ENCODE measurements at places on chromosomes 2 and 18. TPM values are rescaled to one million over a fixed set of nuclear protein-coding genes. Genes with fewer than 3 reads are reported as not detected.

The PLEKHM3 gene
- 15.1 TPM for total RNA-seq

DNA sequence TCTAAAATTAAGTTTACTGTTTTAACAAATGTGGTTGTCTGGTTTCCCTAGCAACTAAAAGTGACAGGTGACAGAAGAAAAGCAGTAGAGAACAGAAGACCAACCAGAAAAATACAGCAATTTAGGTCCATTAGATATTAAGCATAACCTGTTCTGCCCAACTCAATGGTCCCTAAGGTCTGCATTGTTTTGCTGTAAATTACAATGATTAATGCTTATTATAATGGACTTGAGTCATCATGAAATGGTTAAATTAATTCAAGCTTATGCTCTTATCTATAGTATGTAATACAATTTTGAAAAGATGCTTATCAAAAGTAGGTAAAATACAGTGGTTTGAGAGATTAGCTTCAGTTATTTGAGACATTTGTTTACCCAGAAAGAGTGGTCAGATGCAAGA lies 378.0 kb downstream of the GRB14 start:
- DNase-seq, result no peak

DNA sequence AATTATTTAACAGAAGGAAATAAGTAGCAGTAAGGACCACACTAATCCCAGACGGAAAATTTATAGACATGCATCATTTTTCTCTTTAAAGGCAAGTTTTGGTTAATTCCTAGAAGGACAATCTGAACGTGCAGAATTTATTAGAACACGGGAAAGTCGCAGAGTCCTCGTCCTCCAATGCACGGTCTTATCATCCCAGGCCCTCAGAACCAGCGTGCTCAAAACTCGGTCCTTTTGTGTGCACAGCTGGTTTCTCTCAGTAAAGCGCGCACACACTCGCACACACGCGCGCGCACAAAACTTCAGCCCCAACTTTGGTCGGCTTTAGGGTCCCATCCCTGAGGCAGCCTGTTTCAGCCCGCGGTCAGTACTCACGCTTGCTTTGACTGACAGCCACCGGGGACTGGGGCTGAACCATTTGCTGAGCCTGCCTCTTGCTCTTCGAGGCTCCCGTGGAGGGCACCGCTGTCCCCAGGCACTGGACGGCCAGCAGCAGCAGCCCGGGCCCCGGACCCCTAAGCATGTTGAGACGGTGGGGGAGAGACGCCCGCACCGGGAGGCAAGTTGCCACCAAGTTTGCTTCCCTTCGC lies 493 bp downstream of the FN1 start:
- peak; percentile 11 for DNase-seq

- DNase-seq, result no peak
These were observed 8.5 kb upstream of the NCKAP5 start for GRCh38 chr2:133576714-133577113.

The PLEKHH2 gene
- 1.2 TPM for total RNA-seq

DNA sequence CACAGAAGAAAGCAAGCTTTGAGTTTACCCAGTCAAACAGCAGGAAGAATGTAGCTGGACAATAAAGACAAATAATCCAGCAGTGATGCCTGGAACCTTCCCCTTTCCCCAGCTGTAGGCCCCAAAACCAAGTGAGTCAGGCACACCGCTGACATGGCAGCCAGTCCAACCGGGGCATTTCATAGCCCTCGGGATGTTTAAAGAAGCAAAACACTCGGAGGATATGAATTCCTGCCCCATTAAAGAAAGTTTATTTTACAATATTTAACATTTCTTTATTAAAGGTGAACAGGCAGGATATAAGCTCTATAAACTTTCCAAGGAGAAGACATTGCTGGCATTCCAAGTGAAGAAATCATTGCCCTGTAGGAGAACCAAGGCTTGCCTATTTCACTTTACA lies 507.6 kb upstream of the TNP1 start:
- no peak for DNase-seq

The SCN3A gene
- not detected for total RNA-seq

DNA sequence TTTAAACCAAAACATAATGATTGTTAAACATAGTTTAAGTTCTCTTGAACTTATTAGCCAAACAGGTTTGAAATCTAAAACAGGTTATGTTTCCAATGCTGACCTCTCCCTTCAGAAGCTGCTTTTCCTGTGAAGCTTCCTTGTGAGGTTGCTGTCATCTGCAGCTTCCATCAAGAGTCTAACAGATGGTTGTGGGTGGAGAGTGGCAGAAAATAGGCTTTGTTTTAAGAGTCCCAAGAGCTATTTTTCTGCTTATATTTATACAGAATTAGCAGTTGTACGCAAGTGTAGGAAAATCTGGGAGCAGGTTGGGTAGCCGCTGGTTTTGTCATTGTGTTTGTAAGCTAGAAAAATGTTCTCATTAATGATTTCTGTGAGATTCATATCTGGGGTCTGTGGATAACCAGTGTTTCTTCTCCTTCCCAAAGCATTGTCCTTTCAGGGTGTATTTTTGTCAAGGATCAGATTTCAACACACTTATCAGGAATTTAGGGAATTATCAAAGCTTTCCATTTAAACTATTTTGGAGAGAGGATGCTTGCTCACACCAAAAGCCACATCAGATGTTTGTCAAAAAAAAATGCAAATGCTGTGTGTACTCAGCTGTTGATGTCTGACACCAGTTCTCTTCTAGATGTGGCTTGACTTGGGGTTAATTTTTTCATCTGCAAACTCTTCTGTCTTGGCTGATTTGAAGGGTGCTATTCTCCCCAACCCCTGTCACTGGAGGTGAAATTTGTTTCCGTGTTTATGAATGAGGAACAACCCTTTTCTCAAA lies 78.1 kb upstream of the KIF5C start:
- no peak for DNase-seq

The MEP1B gene
- total RNA-seq, result 0.42 TPM

DNA sequence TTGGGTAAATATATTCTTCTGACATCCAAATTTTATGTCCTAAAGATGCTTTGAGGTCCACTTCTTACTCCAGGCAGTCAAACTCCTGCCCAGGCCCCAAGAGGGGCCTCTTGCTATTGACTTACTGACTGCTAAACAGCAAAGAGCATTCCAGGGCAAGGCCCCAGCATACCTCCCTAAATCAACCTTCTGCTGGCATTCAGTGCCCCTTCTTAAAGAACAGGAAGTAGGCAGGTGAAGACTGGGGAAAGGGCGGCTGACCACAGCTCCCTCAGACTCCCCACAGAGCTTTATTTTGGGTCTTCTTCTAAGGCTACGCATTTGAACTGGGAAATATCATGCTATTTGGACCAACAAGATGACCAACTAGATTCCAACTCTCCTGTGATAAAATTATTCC lies 68.9 kb downstream of the USP40 start:
- no peak for DNase-seq

DNA sequence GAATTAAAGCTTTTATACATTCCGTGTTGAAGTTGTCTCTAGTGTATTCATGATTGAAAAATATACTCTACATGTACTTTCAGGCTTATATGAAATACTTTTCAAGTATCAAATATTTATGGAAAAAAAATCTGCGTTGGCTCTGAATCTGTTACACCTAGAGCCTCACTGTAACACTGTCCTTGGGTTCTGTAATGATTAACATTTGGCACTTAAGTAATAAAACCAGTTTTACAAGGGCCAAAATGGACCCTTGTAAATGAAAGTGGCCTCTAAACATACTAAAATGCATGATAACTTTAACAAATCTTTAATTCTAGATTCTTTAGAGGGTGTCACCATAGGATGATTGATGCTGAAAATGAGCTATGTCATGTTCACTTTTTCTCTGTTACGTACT lies 162.8 kb downstream of the PTPRM start:
- no peak for DNase-seq

DNA sequence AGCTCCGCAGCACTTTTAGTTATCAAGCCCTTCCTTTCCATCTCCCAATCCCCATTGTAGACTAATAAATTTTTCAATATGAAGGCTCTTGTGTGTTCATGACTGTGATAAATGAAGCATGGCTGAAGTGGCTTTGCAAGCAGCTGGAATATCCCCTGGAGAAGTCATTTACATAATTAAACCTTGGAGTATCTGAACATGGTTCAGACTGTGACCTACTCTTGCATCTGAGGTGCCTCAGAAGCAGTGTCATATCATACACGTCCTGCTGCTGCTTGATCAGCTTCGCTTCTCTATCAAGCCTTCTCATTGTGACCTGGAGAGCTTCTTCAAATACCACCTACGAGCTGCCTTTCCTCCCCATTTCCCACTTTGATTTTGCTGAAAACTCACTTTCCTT lies 48.4 kb upstream of the ZNF397 start:
- no peak for DNase-seq

Data from CD4-positive, CD25-positive, alpha-beta regulatory T cell (primary cell).